Stimulated activated naive B cell treated with anti-CD40 and anti-IgM and Interleukin-4, amounts not matched to agents 10 μg/mL and 1 μg/mL and 100 μg/mL, for 72 hours (primary cell): ENCODE measurements at places on chromosomes 5 and 9.

- DNase-seq = no peak
Observed at GRCh38 chr5:157600252-157600651, 24.7 kb upstream of the ADAM19 start.

- no peak for DNase-seq
Observed at GRCh38 chr9:132973713-132974112, 4.8 kb upstream of the GFI1B start.

GRCh38 chr5:50963971-50964745, 297.7 kb downstream of the PARP8 start:
- no peak for DNase-seq

DNA sequence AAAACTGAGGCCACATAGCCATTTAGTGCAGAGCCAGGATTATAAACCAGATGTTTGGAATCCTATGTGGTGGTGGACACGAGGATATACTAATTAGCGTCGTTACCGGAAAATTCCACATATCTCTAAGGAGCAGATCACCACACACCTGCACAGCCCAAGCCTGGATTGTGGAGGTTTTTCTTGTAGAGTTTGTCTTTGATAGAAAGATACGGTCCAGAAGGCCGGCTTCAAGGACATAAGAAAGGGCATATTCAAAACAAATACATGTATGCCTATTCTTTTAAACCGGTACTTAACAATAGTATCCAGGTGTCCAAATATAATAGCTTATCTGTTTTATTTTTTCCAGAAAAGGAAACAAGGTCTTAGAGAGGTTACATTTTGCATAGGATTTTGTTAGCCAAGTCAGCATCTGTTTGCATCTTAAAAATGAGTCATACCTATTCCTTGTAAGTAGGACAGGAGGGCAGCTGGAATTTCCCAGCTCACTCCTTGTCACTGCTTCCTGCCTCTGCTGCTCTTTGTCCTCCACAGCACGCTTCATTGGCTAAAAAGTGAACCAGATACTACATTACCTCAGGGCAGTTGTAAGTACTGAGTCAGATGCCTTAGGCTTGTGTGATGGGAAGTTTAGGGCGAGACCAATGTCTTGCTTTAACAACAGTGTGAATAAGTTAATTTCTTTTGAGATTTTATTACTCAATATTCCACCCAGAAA, 3.6 kb downstream of the TMC1 start:
- peak; percentile 18 for DNase-seq

- no peak for DNase-seq
Observed at GRCh38 chr9:134960701-134961181, 43.0 kb upstream of the FCN1 start.
